ENCODE measurements at places on chromosomes 2 and 18.

- no peak for DNase-seq
Observed at GRCh38 chr18:53551868-53552426, 672.5 kb downstream of the MBD2 start.

GRCh38 chr2:33134086-33134771, 187.5 kb downstream of the LTBP1 start:
- no peak for DNase-seq

DNA sequence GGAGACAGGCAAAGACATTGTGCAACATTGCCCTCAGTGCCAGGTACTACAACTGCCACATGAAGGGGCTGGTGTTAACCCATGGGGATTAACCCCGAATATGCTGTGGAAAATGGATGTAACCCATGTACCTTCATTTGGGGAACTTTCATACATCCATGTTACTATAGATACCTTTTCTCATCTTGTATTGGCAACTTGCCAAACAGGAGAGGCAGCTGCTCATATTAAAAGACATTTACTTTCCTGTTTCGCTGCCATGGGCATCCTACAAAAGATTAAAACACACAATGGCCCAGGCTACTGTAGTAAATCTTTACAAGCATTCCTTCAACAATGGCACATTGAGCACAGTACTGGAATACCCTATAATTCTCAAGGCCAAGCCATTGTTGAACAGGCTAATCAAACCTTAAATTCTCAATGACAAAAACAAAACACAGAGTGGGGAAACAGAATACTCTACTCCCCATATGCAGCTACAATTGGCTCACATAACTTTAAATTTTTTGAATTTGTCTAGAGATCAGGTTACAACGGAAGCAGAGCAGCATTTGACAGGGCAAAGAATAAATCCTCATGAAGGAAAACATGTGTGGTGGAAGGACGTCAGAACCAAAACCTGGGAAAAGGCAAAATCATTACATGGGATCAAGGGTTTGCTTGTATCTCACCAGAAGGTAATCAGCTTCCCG, 1723.5 kb upstream of the LRRTM1 start:
- no peak for DNase-seq

- no peak for DNase-seq
Observed at GRCh38 chr2:9844576-9844975, 1.3 kb downstream of the TAF1B start.

- DNase-seq, result no peak
Observed at GRCh38 chr2:124822516-124822915, 797.4 kb downstream of the CNTNAP5 start.

DNA sequence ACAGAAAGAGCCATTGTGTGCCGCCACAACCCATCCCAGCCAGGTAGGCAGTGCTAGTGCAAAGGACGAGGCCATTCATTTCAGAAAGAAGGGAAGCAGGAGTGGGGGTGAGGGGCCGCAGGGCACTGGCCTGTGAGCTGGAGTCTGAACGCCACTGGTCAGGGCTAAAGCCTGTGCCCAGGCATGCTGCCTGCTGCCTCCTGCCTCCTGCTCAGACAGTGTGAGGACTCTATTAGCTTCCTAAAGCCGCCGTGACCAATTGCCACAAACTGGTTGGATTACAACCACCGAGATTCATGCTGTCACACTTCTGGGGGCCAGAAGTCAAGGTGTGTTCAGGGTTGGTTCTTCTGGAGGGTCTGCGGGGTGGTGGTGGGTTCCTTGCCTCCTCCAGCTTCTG, 21.2 kb downstream of the ACKR3 start:
- DNase-seq, result no peak

- no peak for DNase-seq
Observed at GRCh38 chr2:72917877-72918553, 696 bp downstream of the EMX1 start.

- no peak for DNase-seq
Observed at GRCh38 chr2:42046819-42047487, 868 bp upstream of the PKDCC start.

DNA sequence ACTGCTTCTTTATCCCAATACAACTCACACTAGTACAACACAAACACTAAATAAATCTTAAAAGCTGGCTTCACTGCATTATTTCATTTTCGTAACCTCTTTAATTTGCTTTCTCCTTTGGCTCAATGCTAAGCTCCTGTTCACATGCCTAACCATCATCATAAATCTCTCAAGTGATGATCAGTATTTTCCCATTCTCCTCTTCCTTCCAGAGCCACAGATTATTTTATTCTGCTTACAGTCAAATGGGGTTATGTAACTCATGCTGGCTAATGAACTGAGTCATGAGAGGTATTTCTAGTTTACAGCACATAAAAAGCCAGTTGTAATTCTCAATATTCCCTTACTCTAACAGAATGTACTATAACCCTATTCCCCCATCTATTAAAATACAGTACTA, 350.4 kb upstream of the ZC3H15 start:
- no peak for DNase-seq

DNA sequence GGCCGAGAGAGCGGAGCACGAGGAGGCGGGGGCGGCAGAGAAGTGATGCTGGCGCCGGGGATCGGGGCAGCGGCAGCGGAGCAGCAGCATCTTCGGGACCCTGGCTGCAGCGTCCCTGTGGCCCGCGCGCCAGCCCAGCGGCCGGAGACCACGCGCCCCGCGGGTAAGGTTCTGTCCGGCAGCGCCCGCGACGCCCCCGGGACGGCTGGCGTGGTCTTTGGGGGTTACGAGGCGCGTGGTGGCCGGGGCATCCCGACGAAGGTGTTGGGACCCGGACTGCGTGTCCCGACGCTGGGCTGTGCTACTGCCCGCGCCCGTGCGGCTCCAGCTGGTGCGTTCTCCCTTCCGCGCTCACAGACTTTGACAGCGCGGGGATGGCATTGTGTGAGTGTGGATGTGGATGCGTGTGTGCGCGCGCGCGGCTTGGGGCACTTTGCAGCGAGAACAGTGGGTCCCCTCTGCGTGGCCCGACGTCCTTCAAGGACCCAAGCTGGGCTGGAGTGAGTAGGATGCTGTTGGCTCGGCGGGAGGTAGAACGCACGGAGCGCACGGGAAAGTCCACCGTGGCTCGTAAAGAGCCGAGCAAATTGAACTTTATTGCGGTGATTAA, 405.0 kb downstream of the XIRP2 start:
- DNase-seq, result peak; percentile 57

DNA sequence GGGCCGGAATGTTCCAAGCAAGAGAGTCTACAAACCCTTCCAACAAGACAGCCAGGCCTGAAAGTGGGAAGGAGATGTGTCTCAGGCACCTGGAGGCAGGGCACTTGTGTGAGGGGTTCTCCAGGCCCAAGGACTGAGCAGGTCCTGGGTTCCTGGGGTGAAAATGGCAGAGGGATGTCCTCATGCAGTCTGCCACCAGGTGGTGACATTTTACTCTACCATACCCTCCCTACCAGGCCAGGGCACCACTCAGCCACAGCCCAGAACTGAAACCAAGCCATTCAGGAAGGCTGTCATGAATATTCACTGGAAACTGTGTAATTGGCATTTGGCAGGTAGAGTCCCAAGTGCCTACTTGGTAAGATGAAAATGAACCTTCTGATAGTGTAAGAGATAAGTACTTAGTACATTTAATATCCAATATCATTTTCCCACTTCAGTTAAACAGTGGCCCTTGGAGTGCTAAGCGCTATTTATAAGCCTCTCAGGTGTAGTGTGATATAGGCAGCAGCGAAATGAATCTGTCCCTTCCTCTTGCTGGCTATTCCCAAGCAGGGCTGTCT, 185.1 kb downstream of the MYO5B start:
- peak; percentile 2 for DNase-seq

GRCh38 chr2:223365158-223365679, 236.9 kb downstream of the SCG2 start:
- DNase-seq, result no peak

DNA sequence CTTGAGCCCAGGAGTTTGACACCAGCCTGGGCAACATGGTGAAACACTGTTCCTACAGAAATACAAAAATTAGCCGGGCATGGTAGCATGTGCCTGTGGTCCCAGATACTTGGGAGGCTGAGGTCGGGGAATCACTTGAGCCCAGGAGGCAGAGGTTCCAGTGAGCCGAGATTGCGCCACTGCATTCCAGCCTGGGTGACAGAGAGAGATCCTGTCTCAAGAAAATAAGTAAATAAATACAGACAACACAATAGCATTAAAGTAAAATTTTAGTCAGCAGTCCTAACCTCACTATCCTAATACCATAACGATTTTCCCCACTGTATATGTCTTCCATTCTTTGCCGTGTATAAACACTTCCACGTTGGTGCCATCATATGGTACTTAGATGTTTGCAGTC, 83.0 kb upstream of the MBOAT2 start:
- DNase-seq, result no peak

GRCh38 chr2:224576088-224576715, 9.0 kb downstream of the CUL3 start:
- DNase-seq, result no peak

GRCh38 chr2:120454654-120455385, 108.9 kb downstream of the INHBB start:
- DNase-seq, result no peak

DNA sequence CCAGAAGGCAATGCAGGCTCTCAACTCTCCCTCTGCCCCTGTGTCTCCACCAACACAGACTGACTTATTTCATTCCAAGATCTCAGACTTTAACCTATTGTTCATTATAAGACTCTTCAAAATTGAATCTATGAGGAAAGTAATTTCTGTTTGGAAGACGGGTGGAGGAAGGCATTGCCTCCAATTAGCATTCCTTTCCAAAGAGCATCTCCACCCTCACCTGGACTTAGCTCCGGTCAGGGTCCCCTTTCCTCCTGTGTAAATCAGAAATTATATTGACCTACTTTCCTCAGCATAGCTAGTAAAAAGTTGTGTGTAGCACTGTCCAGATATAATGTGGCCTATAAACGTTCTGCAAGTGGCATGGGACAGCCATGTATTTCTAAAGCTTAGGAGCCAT, 230.4 kb upstream of the ACVR2A start:
- DNase-seq, result no peak

GRCh38 chr18:28691496-28691840, 514.5 kb upstream of the CDH2 start:
- DNase-seq, result no peak

DNA sequence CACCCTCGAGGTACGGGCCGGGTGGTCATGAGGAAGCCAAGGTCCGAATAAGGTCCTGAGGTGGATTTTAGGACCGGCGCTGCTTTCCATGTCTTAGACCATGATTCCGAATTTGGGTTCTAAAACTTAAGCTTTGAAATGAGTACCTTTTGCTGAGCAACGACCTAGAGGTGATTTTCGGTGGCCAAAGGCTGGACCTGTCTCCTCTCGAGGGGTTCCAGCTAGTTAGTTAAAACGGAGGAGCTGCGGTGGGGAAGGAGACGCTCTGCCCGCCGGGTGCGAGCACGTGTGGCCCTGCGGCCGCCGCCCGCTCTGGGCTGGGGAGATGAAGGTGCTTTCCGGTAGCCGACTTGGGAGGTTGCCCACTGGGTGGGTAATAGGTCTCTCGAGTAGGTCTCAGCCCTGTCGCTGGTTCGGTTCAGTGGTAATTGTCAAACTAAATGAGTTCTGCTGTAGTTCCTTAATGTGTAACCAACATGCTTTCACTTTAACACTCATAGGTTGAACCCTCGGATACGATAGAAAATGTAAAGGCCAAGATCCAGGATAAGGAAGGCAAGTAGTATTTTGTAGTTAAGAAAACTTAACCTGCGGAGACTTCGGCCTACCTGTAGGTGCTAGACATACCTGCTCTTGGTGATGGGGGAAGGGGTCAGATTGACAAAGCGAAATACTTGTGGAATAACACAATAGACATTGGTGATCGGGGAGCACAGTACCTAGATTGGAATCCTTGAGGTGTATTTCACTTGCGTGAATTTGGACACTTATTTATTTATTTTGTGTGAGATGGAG, 572 bp downstream of the RPS27A start:
- no peak for DNase-seq

- DNase-seq, result no peak
Observed at GRCh38 chr18:60698901-60699300, 326.3 kb upstream of the MC4R start.

DNA sequence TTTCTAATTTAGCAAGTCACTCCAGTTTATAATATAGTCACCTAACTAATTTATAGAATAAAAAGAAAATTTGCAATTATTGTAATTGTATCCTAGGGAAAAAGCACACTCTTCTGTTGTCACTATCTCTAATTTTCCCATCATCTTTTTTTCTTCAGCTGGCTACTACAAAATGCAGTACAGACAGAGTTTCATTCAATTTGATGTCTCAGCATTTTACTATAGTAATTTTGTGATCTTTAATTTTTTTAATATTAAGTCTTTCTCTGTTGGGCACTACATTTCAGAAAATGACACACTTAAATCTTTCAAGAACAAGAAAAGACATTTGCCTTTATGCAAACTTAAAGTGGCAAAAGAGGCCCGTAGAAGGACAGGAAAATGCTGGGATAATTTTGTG, 118.0 kb downstream of the LRRTM4 start:
- DNase-seq, result no peak

- no peak for DNase-seq
Observed at GRCh38 chr2:218224186-218224585, 7.2 kb downstream of the ARPC2 start.

GRCh38 chr18:36402765-36403396, 105.4 kb downstream of the FHOD3 start:
- no peak for DNase-seq

All from amygdala (tissue), 56 donors.